ENCODE measurements at places on chromosomes 7 and 10. TPM values are rescaled to one million over a fixed set of nuclear protein-coding genes. Genes with fewer than 3 reads are reported as not detected.

Gene NUTM2E
- not detected for total RNA-seq

Gene TRIL
- not detected for total RNA-seq

Gene UNCX
- total RNA-seq = not detected

Gene TCERG1L
- total RNA-seq = 0.16 TPM

Gene SFXN4
- 10.5 TPM for total RNA-seq

Gene RASA4B
- 20.0 TPM for total RNA-seq

Gene HKDC1
- total RNA-seq = 0.76 TPM

Gene NKX2-3
- total RNA-seq = not detected

Gene GTF2IRD2
- 13.1 TPM for total RNA-seq

Gene ASAH2
- total RNA-seq = 0.50 TPM

Gene C10orf71
- not detected for total RNA-seq

Gene HOXA13
- not detected for total RNA-seq

Gene CDC14C
- not detected for total RNA-seq

Gene STEAP1B
- total RNA-seq = not detected

Gene HOXA5
- 0.28 TPM for total RNA-seq

Gene PLXNA4
- 1.6 TPM for total RNA-seq

Gene NT5C2
- total RNA-seq = 54.6 TPM

Gene RGR
- not detected for total RNA-seq

Gene PSMC2
- total RNA-seq = 112 TPM

Gene NAT16
- total RNA-seq = not detected

Gene ZNF467
- total RNA-seq = 2.5 TPM

Gene GIGYF1
- total RNA-seq = 68.6 TPM

Gene OR2A42
- total RNA-seq = not detected

Gene GPR15LG
- not detected for total RNA-seq

Gene OGDHL
- total RNA-seq = not detected

Gene CPA4
- not detected for total RNA-seq

Gene METTL27
- not detected for total RNA-seq

Gene WASL
- 9.9 TPM for total RNA-seq

Gene CCDC3
- not detected for total RNA-seq

Gene MSS51
- total RNA-seq = 0.49 TPM

Gene ARMC10
- 6.6 TPM for total RNA-seq

Gene LEP
- not detected for total RNA-seq

Gene MKX
- not detected for total RNA-seq

Gene TLL2
- total RNA-seq = not detected

Gene SYNPO2L
- not detected for total RNA-seq

Gene SPDYE3
- total RNA-seq = not detected

Gene PPP1R17
- not detected for total RNA-seq

Gene KCND2
- not detected for total RNA-seq

Gene ZCWPW1
- 5.7 TPM for total RNA-seq

Gene NRP1
- not detected for total RNA-seq

Gene C10orf105
- 0.33 TPM for total RNA-seq

Gene PRLHR
- not detected for total RNA-seq

Gene HOXA10
- total RNA-seq = not detected

Gene CPVL
- total RNA-seq = not detected

Gene AKR1D1
- total RNA-seq = not detected

Gene CPEB3
- total RNA-seq = 1.1 TPM

Gene TNPO3
- 17.2 TPM for total RNA-seq

Gene ATOH7
- not detected for total RNA-seq
